SK-N-SH treated with all-trans-retinoic acid at 6 μM for 48 hours (cell line): ENCODE measurements at places on chromosomes 11 and 22.

DNA sequence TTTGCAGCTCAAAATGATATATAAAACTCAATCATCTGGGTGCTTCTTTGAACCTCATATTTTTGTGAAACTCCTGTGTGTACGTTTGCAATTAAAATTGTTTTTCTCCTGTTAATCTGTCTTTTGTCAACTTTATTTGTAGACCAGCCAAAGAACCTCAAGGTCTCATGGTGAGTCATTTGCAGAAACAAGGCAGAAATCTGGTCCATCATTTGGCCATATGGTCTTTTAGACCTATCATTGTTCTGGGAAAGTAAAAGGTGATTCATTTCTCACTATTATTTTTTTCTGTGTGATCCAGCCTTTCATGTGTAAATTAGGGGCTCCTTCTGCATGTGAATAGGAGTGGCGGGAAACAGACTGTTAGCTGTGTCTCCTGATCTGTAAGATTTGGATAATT is 399.1 kb upstream of the DDI1 start:
- ATAC-seq: no peak

DNA sequence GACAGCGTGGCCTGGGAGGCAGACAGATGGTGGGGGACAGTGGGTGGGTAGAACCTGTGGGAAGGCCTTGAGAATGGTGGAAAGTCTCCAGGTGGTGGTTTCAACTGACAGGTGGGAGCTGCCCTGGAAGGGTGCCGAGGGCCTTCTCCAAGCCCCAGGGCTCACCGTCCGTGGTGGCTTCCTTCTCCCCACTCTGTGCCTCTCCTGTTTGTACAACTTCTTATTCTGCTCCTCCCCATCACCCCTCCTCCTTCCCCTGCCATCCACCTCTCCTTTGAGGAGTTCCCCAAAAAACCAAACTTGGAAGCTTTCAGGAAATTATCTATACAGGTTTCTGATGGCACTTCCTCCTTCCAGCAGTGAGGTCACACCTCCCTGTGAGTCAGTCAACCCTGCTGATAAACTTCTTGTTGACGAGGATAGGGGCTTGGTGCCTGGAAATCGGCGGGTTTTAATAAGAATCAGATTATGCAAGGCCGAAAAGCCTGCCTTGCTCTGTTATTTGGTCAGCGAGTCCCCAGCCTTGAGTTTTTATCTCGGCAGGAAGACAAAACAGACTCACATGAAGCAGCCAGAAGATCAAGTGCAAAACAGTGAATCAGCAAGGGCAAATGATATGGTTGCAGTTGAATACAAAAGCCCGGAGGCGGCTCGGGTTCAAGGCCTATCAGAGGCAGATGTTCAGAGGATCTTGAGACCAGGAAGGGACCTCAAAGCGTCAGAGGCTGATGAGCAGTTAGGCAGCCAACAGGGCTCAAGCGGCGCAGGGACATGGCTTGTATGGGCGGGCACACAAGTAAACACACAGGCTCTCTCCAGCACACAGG is 9.5 kb upstream of the ST3GAL4 start:
- ATAC-seq: peak; percentile 18

DNA sequence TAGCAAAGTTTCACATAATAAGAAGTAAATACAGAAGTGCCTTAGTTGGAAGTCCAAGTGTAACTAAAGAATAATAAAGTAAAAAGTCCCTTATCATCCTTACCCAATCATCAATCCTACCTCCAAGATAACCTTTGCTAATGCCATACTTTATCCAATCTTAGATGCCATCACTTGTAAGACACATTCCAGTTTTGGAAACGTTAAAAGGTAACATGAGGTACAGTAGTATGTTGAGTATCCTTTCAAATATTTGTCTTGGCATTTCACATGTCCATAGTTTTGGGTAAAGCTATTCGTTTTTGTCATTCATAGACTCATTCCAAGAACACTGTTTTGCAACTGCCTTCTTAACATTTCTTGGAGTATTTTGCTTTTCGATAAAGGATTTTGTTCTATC is 115.2 kb upstream of the TEAD1 start:
- ATAC-seq: no peak

GRCh38 chr11:128735935-128736605 is 42.2 kb downstream of the FLI1 start:
- ATAC-seq: no peak

GRCh38 chr11:72780296-72781062 is 13.4 kb downstream of the STARD10 start:
- ATAC-seq: no peak

DNA sequence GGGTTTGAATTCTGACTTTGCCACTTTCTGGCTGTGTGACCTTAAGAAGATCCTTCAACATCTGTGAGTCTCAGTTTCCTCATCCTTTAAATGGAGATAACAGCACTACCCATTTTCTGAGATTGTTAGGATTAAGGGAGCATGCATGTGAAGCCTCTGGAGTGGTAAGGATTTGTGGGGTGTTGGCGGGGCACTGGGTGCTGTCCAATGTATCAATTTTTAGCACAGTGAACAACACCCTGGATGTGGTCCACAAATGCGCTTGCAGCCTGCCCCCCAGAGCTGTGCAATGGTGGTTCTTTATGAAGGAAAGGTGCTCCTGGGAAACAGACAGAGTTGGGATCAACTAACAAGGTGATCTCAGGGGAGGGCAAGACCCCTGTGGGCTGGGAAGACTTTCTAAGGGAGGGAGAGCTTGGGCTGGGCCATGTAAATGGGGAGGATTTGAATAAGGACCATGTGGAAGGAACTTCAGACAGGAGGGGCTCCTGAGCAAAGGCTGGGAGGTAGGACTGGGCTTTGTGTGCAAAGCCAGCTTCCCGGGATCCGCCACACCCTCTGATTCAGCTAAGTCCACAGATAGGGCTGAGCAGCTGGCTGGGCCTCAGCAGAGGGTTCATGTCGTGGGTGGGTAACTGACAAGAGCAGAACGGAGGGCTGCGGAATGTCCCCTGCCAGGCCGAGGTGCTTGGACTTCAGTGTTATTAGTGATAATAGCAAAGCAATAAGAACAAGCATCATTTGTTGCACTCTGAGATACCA is 22.7 kb upstream of the RASD2 start:
- ATAC-seq: no peak

GRCh38 chr11:132909021-132909606 is 623.2 kb downstream of the OPCML start:
- no peak for ATAC-seq

- ATAC-seq: no peak
Observed at GRCh38 chr22:19772673-19773469, 12.3 kb downstream of the TBX1 start.

DNA sequence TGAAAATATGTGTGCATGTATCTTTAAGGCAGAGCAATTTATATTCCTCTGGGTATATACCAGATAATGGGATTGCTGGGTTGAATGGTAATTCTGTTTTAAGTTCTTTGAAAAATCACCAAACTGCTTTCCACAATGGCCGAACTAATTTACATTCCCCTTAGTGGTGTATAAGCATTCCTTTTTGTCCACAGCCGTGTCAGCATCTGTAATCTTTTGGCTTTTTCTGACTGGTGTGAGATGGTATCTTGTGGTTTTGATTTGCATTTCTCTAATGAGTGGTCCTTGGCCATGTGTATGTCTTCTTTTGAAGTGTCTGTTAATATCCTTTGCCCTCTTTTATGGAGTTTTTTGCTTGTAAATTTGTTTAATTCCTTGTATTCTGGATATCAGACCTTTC is 24.3 kb downstream of the CCDC15 start:
- ATAC-seq: no peak

DNA sequence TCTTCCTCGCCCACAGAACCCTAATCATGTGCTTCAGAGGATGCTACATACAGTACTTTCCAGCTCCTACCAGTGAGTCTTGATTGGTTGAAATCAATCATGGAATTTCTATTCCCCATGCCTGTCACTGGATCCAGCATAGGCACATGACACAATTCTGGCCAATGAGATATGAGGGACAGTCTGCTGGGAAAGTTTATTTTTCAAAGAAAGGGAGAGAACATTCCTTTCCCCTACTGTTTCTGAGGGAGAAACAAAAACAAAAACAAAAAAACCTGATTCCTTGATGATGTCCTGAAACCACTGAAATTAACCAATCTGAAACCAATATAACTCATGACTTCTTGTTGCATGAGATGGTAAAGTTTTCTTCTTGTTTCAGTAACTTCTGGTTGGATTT is 3.3 kb upstream of the RCN1 start:
- ATAC-seq: no peak

GRCh38 chr22:24170632-24171031 is 10.7 kb upstream of the SUSD2 start:
- no peak for ATAC-seq

GRCh38 chr11:133399855-133400625 is 132.3 kb downstream of the OPCML start:
- no peak for ATAC-seq

DNA sequence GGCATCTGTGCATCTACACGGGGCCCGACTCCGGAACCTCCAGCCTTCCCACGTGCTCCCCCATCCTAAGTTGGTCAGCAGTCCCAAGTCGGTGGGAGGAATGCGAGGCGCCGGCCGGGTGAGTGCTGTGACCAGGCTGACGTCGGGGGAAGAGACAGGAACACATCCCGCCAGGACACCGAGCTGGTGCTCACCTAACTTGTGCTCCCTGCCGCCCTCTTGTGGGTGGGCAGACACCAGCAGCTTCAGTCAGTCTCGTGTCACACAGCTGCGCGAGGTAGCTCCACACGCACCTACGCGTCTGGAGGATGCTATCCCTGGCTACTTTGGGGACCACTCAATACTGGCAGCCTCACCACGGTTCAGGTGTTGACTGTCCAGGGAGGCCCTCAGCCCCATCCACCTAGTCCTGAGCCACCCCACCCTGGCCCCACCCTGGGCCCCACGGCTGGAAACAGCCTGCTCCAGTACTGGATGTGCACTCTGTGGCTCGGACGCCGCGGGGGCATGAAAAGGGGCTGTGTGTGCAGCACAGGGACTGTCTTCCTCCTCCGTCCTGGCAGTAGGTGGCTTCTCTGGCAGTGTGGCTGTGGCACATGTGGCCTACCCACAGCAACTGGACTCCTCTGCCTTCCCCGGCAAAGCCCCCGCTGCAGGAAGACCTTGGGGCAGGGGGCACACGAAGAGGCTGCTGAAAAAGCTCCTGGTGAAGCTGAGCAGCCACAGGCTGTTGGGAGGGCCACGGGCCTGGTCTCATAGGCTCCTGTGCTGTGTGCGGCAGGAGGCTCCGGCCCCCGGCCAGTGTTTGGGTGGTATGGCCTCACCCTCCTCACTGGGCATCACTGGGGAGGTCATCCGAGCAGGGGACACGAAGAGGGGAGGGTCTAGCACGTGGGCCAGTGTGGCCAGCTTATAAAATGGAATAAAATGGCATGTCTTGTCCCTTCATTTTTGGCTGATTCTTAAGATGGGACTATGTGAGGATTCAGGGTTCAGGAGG is 11.2 kb upstream of the BID start:
- ATAC-seq: peak; percentile 32

DNA sequence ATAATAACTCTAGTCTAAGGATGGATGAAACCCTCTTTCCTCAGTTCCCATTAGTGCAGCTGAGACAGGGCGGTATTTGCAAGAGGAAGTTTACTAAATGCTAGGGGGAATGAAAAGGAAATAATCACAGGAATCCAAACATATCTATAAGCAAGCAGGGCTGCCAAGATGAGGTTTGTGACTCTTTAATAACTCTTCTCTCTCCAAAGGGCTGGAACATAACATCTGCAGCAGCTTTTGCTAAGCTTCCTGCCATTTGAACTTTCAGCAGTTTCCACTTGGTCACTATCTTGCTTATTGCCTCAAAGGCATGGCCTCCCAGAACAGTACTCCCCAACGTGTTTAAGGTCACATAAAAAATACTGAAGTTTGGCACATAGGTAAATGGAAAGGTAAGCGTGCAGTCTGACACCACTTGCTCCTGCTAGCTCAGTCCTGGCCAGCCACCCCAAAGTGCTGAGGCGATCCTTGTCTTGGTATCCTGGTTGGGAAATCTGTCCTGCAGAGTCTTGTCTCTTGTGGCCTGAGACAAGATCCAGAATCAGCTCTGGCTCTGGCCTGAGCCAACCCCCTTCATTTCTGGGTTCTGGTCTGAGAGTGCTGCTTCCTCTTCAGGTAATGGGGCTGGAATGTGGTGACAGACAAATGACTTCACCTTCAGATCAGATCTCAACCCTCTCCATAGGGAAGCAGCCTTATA is 81.8 kb downstream of the KCNC1 start:
- ATAC-seq: no peak

GRCh38 chr11:925158-925495 is 543 bp upstream of the AP2A2 start:
- no peak for ATAC-seq

GRCh38 chr22:38872831-38873248 is 824 bp upstream of the CBX6 start:
- peak; percentile 54 for ATAC-seq

DNA sequence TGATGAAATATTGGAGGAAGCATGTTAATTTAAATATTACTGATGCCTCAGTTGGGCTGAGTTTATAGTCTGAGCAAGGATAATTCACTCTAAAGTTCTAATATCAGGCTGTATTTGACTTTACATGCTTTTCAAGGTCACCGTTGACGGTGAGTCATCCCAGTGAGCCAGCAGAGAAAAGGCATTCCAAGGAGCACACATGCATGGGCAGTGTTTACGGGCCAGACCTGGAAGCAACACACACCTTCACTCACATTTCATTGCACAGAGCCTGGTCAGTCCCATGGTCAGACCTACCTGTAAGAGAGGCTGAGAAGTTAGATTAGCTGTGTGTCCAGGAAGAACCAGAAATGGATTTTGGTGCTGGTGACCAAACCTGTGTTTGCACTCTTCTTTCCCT is 53.5 kb downstream of the COMMD9 start:
- peak; percentile 43 for ATAC-seq

DNA sequence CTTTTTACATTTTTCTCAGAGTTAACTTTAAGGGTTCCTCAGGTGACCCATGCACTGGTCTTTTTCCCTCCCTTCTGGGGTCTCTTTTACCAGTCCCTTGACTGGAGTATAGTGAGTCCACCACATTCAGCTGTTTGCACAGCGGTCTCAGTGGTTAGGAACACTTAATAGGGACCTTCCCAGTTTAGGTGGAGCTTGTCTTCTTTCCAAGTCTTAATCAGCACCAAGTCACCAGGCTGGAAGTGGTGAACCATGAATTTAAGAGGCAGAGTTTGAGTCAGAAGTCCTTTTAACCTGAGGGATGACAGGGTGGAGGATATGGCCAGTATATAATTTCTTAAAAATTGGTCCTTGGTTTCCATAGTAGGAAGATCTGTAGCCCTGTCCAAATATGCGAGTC is 349.7 kb upstream of the MPPED2 start:
- ATAC-seq: no peak

DNA sequence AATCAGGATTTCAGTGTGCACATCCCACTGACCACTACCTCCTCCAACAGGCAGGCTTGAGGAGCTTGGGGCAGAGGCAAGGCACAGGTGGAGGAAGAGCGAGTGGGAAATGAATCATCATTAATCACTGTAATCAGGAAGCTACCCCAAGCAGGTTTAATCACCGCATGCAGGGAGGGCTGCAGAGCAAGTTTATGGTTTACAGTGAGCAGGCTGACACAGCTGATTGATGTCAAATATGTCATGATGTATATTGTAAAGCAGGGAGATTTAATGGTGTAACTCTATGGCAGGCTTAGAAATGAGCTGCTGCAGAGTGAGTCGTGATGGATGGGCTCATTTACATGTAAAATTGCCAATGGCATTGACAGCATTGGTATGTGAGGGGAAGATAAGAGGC is 441.0 kb downstream of the NTM start:
- ATAC-seq: no peak

- ATAC-seq: no peak
Observed at GRCh38 chr11:1547467-1548098, 24.5 kb downstream of the DUSP8 start.

GRCh38 chr22:43827926-43828724 is 16.0 kb upstream of the EFCAB6 start:
- no peak for ATAC-seq

GRCh38 chr11:95465887-95466286 is 234.9 kb upstream of the SESN3 start:
- ATAC-seq: no peak

- no peak for ATAC-seq
Observed at GRCh38 chr11:61593151-61593550, 12.3 kb upstream of the SYT7 start.
